ENCODE measurements at places on chromosomes 16 and 17. TPM values are rescaled to one million over a fixed set of nuclear protein-coding genes. Genes with fewer than 3 reads are reported as not detected.

SPECC1 gene
- total RNA-seq = 11.1 TPM

KCTD5 gene
- 63.9 TPM for total RNA-seq

SPATA32 gene
- total RNA-seq = 0.56 TPM

MPP2 gene
- 1.4 TPM for total RNA-seq

CACNG4 gene
- total RNA-seq = not detected

MYO18A gene
- total RNA-seq = 38.2 TPM

SSTR5 gene
- not detected for total RNA-seq

SLC6A2 gene
- total RNA-seq = not detected

UNC13D gene
- total RNA-seq = 185 TPM

CDRT15 gene
- not detected for total RNA-seq

SDR42E1 gene
- 5.9 TPM for total RNA-seq

SLFN14 gene
- 0.10 TPM for total RNA-seq

PTX4 gene
- total RNA-seq = 0.20 TPM

APOBR gene
- 3.5 TPM for total RNA-seq

CHMP1A gene
- total RNA-seq = 85.7 TPM

NDUFAB1 gene
- total RNA-seq = 148 TPM

NTN3 gene
- total RNA-seq = 0.10 TPM

TBC1D3I gene
- 0.36 TPM for total RNA-seq

STH gene
- total RNA-seq = not detected

PRR15L gene
- not detected for total RNA-seq

GAST gene
- not detected for total RNA-seq

TMC8 gene
- 234 TPM for total RNA-seq

KRT222 gene
- not detected for total RNA-seq

SBK1 gene
- total RNA-seq = 0.80 TPM

IGF2BP1 gene
- total RNA-seq = not detected

WFDC1 gene
- total RNA-seq = not detected

TMEM101 gene
- 31.6 TPM for total RNA-seq

ABCA3 gene
- total RNA-seq = 10.0 TPM

ASGR1 gene
- 1.1 TPM for total RNA-seq

FAM20A gene
- total RNA-seq = not detected

EVI2B gene
- total RNA-seq = 25.1 TPM

VTN gene
- 0.31 TPM for total RNA-seq

ABI3 gene
- total RNA-seq = 32.8 TPM

TEX19 gene
- total RNA-seq = not detected

CNGB1 gene
- total RNA-seq = not detected

MT4 gene
- not detected for total RNA-seq

HDAC5 gene
- total RNA-seq = 20.6 TPM

ABCA6 gene
- total RNA-seq = not detected

SECTM1 gene
- 4.2 TPM for total RNA-seq

SOCS3 gene
- 75.4 TPM for total RNA-seq

EFNB3 gene
- 0.08 TPM for total RNA-seq

CNTROB gene
- total RNA-seq = 54.7 TPM

MRC2 gene
- total RNA-seq = 1.6 TPM

GP2 gene
- total RNA-seq = not detected

ARHGAP44 gene
- not detected for total RNA-seq

IL17C gene
- not detected for total RNA-seq

SMTNL2 gene
- total RNA-seq = not detected

WFIKKN1 gene
- total RNA-seq = 0.44 TPM
